ENCODE measurements at places on chromosomes 12 and 14. TPM values are rescaled to one million over a fixed set of nuclear protein-coding genes. Genes with fewer than 3 reads are reported as not detected.
A peak's percentile ranks its signal among the peaks of the same experiment; 100 is the strongest.

RPGRIP1 gene
- total RNA-seq: not detected

VDR gene
- 23.6 TPM for total RNA-seq

LIN7A gene
- 12.5 TPM for total RNA-seq

KCNH3 gene
- not detected for total RNA-seq

DNA sequence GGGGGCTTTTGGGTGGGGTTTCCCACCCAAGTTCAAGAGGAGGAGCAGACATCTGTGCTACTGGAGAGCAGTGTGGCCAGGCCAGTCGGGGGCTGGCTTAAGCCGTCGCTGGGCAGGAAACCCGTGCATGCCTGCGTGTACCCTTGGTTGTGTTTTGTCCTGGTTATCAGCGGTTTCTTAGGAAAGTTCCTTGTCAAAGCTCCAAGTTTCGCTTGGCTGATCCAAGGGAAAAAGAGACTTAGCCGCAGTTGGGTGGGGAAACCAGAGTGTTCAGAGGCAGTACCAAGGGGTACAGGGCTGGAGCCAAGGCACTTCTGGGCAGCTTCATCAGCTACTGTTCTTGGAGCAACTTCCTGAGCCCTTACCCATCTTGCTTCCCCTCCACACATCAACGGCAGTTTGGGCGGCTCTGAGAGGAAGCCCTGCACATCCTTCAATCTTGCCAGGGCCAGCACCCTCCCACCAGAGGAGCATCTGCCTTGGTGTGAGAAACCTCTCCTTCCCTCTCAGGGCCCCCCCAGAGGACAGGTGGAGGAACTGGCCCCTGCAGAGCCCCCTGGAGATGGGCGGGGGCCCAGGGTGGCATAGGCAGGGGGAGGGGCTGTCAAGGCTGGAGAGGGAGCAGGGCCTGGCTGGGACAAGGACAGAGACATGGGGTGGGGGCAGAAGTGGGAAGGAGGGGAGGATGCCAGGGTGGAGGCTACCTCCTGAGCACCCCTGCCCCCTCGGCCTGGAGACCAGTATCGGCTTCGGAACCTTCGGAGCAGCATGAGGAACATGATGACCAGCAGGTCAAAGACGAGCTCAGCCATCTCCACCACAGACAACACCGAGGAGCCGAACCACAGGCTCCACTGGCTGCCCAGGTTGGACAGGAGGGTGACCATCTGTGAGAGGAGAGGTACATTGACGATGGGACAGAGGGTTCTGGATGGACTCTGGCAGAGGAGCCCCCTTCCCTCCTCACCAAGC is 5.8 kb upstream of the TNFRSF1A start:
- peak overlapping the region; percentile 31 for H3K4me3 ChIP-seq
- H3K4me1 ChIP-seq: peaks cover 65% of the 10 kb centered on the region
- H3K36me3 ChIP-seq: no peaks in the 10 kb centered on the region
- H3K27me3 ChIP-seq: no peaks in the 10 kb centered on the region
- peak; percentile 92 for DNase-seq

DNA sequence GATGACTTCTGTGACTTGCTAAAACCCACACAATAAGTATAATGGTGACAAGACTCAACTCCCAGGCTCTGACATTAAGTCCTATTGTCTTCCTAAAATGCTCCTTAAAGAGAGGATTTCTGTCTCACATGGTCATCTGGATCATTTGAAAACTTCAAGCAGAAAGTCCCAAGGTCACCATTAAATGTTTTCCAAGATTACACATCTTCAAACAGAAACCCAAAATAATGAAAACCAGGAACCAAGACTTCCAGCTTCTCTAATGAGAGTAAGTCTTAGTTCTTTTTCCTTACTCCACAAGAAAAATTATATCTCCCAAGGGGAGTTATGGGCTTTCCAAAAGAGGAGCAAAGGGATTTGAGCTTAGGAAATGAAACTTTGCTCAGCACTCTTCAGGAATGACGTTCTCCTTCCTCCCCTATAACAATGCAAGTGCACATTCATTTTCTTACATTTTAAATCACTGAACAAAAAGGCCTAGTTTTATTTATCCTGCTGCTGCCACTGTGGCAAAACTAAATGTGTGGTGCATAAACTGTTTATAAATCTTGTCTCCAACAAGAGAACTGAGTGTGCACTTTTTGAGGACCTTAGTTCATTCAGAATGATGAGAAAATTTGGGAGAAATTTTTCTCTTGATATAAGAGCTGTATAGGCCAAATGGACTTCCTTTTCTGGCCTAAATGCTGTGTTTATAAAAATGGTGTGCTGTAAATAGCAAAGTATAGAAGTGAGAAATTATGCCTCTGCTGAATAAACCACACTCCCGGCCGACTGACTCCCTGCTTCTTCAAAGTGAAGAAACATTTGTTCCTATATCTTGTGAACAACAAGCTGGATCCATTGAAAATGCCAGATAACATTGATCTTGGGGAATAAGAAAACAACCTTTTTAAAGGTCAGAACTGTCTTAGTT is 148.4 kb upstream of the PLEKHG7 start:
- H3K27ac ChIP-seq: peak overlapping the region; percentile 61
- no peaks in the 10 kb centered on the region for H3K36me3 ChIP-seq
- no peak for DNase-seq
- H3K4me1 ChIP-seq: peaks cover 29% of the 10 kb centered on the region

- no peak overlapping the region for H3K4me3 ChIP-seq
- H3K27ac ChIP-seq: no peak overlapping the region
- DNase-seq: no peak
Measured at GRCh38 chr14:67577181-67577808, 22.8 kb downstream of the PIGH start.

- H3K36me3 ChIP-seq: no peaks in the 10 kb centered on the region
- no peak overlapping the region for H3K27ac ChIP-seq
- DNase-seq: no peak
- no peaks in the 10 kb centered on the region for H3K27me3 ChIP-seq
Measured at GRCh38 chr14:45526715-45527549, 273.9 kb upstream of the MIS18BP1 start.

GRCh38 chr14:103346286-103346685 is 12.2 kb downstream of the EIF5 start:
- no peak overlapping the region for H3K4me3 ChIP-seq
- H3K36me3 ChIP-seq: no peaks in the 10 kb centered on the region
- DNase-seq: no peak

C12orf56 gene
- 7.4 TPM for total RNA-seq

DNA sequence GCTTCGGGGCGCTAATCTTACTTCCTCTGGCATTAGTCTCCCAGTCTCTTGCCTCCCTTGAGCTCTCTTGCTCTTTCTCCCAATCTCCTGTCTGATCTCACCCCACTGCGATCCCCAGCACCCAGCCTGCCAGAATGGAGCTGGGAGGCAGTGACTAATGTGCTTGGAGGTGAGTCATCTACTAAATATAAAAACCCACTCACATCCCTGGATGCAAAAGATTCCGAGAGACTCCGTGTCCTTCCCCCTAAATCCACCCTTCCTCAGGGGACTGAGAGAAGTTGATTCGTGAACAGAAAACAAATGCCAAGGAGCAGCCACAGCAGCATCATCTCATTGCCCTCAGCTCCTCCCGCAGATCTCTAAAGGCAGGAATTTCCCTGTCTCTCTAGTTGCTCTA is 45.7 kb upstream of the KCNA5 start:
- no peak overlapping the region for H3K4me3 ChIP-seq
- H3K27ac ChIP-seq: no peak overlapping the region
- H3K36me3 ChIP-seq: no peaks in the 10 kb centered on the region

- no peaks in the 10 kb centered on the region for H3K27me3 ChIP-seq
- H3K36me3 ChIP-seq: no peaks in the 10 kb centered on the region
- peaks cover 42% of the 10 kb centered on the region for H3K4me1 ChIP-seq
- no peak for DNase-seq
Measured at GRCh38 chr14:105420101-105420973, 710 bp downstream of the MTA1 start.

DNA sequence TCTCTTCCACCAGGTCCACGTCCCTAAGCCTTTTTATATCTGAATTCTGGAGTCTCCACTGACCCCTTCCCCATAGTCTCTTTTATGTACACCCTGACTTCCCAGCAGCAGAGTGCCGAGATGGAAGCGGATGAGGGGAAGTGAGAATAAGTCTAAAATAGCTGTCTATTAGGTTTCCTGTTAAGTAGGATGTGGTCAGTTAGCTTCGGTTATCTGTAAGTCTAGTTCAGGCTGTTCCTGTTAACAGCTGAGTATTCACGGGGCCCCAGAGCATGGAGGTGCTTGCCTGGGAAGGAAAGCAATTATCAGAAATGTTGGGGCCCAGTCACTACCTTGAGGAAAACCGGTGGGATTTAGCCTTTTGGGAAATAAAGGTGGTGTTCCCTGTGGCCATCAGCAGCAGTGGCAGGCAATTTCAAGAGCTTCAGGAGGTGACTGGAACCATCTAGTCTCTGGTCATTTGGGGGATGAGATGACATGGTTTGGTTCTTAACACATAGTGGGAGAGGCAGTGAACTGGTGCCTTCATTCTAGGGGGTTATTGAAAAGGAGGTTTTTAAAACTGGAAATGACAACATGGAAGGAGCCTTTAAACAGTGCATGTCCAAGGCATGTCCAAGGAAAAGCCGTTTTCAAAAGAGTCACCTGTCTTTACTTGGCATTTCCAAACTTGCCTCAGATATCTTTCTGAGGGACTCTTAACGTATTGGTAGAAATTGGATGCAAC is 21.8 kb downstream of the CHST11 start:
- peaks cover 13% of the 10 kb centered on the region for H3K4me1 ChIP-seq
- H3K27me3 ChIP-seq: no peaks in the 10 kb centered on the region
- H3K36me3 ChIP-seq: no peaks in the 10 kb centered on the region
- DNase-seq: no peak
- no peak overlapping the region for H3K4me3 ChIP-seq

DNA sequence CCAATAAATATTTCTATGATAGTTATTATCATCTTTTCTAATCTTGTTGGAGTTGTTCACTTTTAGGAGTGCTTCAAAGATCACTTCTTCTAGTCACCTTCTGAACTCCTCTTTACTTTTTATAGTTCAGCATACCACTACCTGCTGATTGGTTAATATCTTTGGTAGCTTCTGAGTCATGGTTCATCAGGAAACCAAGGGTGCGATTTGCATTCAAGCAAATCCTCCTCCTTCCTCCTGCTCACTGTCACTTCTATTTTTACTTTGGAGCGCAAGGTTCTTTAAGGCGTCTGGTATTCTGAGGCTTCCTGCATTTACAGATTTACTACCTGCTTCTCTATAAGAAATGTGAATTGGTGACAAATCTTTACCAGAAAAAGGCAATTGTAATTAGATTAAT is 24.0 kb downstream of the SYT1 start:
- H3K27ac ChIP-seq: no peak overlapping the region
- H3K27me3 ChIP-seq: no peaks in the 10 kb centered on the region
- H3K36me3 ChIP-seq: no peaks in the 10 kb centered on the region
- H3K4me1 ChIP-seq: no peaks in the 10 kb centered on the region

GRCh38 chr14:44979273-44979672 is 17.3 kb downstream of the TOGARAM1 start:
- no peak overlapping the region for H3K27ac ChIP-seq
- DNase-seq: no peak
- H3K4me1 ChIP-seq: peaks cover 14% of the 10 kb centered on the region
- no peaks in the 10 kb centered on the region for H3K36me3 ChIP-seq
- no peaks in the 10 kb centered on the region for H3K27me3 ChIP-seq
- no peak overlapping the region for H3K4me3 ChIP-seq

GRCh38 chr14:94394025-94394493 is 5.7 kb upstream of the SERPINA1 start:
- H3K27me3 ChIP-seq: no peaks in the 10 kb centered on the region
- no peak overlapping the region for H3K4me3 ChIP-seq

DNA sequence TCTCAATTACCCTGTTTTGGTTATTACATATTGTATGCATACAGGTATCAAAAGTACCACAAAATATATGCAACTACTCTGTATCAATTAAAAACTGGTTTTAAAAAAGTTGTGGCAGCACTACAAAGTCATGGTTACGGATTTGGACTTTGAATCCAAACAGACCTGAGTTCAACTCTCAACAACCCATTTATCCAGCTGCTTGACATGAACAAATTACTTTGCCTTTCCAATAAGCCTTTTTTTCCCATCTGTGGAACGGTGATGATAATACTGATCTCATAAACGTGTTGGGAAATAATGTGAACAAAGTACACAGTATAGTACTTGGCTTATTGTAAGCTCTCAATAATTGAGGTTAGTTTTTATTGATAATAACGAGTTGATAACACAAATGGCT is 85.0 kb downstream of the MNAT1 start:
- DNase-seq: no peak
- H3K27ac ChIP-seq: no peak overlapping the region
- H3K4me3 ChIP-seq: no peak overlapping the region
- H3K4me1 ChIP-seq: no peaks in the 10 kb centered on the region
- no peaks in the 10 kb centered on the region for H3K27me3 ChIP-seq

Data from vagina (tissue), 2 donors.